ENCODE measurements at places on chromosomes 1 and 21.

DNA sequence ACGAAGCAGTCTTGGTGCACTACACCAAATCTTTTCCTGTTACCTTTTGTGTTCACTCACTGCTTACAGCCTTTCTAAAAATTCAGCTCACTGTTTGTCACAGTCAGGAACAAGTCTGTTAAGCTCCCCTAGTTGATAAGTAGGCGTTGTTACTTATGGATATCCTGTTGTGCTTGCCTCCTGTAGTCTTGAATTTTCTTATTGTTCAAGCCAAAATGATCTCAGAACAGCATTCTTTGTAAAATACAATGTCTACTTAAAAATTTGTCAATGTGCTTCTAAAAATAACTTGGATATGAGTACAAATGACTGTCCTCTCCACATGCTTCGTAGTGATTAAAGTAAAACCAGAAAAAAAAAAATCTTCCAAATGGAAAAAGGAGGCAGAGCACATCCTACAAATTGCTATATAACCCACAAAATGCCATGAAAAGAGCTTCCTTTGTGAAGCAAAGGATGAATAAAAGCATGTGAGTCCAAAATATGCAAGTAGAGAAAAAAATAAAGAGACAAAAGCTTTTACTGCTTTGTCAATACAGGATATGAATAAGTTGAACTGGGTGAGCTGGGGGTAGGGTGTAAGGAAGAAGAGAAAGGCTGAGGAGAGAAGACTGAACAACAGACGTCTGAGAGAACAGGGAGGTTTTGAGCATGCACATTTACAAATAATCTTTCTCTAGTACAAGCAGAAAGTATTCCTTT lies 228.9 kb upstream of the ADGRL4 start:
- DNase-seq: no peak

DNA sequence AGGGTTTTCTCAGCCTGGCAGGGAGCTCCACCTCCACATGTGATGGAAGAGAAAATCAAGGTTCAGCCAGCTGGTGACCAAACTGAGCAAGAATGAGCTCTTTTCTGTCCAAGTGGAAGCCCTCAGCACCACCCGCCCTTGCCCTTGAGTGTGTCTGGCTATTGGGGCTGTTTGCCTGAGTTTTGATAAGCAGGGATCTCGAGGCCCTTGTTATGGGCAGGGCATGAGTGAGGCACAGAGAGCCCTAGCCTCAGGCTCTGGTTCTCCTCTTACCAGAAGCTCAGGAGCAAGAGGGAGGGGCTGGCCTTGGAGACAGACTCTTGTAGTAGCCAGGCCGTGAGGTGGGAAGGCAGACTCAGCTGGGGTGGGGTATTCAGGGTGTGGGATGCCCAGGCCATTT lies 37.5 kb upstream of the ARF1 start:
- no peak for DNase-seq

DNA sequence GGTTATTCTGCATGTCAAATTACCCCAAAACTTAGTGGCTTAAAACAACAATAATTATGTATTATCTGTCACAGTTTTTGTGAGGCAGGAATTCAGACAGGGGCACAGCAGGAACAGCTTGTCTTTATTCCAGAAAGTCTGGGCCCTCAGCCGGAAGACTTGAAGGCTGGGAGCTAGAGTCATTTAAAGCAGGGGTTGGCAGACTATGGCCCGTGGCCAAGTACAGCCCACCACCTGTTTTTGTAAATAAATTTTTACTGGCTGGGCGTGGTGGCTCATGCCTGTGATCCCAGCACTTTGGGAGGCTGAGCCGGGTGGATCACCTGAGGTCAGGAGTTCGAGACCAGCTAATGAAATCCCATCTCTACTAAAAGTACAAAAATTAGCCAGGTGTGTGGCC lies 39.6 kb upstream of the KDM4A start:
- no peak for DNase-seq

DNA sequence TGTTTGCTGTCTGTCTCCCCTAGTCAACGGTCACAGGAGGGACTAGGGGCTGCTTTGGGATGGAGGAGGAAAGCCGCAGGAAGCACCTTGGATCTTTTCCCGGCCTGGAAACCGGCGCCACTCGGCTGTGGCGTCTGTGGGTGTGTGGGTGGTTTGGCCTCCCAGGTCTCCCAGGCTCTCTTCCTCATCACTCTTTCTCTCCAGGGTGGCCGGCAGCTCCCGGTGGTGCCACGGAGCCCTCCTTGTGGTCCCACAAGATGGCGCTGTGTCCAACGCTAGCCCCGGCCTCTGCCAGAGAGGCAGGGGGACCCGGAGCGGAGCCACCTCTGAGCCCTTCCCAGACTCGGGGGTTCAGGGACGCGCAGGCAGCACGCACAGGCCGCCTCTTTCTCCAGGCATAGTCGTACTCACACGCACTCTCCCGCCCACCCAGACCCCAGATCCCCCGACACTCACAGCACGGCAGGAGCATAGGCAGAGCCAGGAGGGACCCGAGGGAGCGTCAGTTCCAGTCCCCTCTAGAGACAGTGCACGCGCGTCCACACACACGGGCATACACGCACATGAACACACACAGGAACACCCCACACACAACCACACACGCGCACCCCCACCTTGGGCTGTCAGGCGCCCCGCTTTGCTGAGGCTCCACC lies 31.2 kb downstream of the CDCP2 start:
- peak; percentile 86 for DNase-seq

- no peak for DNase-seq
Measured at GRCh38 chr1:61301824-61302657, 219.7 kb downstream of the NFIA start.

GRCh38 chr1:11134251-11134897 lies 34.7 kb upstream of the EXOSC10 start:
- DNase-seq: no peak

DNA sequence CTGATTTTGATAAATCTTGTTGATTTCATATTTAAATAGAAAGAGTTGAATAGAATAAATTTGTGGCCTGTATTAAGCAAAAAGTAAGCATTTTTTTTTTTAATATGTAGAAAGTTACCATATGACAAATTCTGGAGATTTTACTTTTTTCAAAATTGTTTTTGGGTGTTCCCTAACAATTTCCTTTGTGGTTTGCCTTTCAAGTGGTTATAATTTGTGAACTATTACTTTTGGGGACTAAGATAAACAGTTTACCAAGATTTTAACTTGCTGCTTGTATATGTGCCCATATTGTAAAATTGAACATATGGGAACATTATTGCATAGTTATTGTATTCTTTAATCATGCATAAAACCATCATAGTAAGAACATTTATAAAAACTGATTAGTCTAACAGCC lies 34.6 kb downstream of the SLC30A7 start:
- no peak for DNase-seq

DNA sequence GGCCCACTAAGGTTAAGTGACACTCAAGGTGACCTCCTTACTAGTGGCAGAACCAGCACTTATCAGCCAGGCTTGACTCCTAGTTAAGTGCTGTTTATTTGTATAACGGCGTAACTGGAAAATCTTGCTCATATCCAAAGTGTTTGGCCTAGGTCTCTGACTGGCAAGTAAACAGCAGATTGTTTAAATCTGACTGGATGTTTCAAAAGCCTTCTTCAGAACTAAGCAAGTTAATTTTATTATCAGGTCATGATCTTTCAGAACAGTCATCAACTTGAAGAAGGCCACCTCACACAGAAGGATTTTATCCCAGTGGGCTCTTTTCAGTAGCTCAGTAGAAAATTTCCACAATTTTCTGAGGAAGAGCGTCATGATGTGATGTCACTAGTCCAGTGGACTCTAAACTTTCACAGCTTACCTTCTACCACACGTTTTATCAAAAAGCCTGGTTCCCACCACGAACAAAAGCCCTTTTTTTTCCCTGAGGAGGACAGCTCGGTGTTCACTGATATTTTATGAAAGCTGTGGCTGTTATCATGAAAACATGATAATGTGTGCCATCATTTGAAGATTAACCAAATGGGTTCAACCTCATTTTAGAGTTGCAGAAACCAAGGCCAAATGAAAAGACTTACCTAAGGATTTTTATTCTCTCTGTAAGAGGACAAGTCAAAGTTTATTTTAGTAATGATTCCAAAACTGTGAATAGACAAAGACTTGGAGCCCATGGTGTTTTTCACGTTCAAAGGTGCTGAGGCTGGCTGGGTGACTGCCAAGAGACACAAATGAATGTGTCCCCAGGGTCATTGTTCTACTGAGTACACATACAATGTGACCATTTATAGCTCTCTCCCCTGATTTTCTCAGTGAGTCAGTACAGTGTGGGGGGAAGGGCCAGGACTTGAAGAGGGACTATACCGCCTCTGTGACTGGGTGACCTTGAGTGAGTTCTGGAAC lies 9.1 kb downstream of the SGIP1 start:
- DNase-seq: peak; percentile 70

- DNase-seq: no peak
Measured at GRCh38 chr1:168442931-168443330, 100.9 kb downstream of the XCL2 start.

GRCh38 chr1:218942431-218942830 lies 231.2 kb upstream of the LYPLAL1 start:
- DNase-seq: no peak

GRCh38 chr21:36321325-36322082 lies 1.5 kb downstream of the MORC3 start:
- DNase-seq: no peak

DNA sequence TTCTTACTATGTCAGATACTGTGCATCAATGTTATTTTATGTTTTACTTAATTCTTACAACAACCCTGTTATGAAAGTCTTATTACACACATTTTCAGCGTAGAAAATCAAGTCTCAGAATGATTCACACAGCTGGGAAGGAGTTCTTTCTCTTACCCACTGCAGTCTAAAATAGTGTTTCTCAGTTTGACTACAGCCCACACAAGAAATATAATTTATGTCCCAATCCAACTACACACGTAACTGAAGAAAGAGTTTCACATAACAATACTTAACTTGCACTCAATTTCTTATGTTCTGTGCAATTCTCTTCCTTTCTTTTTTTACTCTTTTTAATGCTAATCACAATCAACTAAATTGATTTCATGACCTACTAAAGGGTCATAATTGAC lies 252.8 kb upstream of the ADGRL2 start:
- DNase-seq: no peak

GRCh38 chr1:20753589-20753988 lies 21.1 kb upstream of the SH2D5 start:
- no peak for DNase-seq

- DNase-seq: no peak
Measured at GRCh38 chr1:91769742-91770141, 116.2 kb downstream of the TGFBR3 start.

GRCh38 chr1:111570781-111571181 lies 48.8 kb upstream of the RAP1A start:
- no peak for DNase-seq

DNA sequence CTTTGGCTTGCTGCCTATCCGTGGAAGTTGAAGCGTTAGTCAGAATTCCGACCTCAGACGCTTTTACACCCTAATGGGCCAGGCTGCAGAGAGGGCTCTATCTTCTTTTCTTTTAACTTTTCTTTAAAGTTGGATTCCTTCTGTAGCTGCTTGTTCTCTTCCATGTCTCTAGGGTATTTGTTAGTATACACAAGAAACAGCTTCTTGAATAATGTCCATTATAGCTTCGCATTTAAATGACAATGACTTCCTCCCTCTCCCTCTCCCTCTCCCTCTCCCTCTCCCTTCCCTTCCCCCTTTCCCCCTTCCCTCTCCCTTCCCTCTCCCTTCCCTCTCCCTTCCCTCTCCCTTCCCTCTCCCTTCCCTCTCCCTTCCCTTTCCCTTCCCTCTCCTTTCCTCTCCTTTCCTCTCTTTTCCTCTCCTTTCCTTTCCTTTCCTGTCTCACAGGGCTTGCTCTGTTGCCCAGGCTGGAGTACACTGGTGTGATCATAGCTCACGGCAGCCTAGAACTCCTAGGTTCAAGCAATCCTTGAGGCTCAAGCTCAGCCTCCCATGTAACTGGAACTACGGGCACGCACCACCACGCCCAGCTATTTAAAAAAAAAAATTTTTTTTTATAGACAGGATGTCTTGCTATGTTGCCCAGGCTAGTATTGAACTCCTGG lies 33.0 kb downstream of the RIPPLY3 start:
- no peak for DNase-seq

GRCh38 chr1:208681878-208682663 lies 437.9 kb upstream of the PLXNA2 start:
- DNase-seq: no peak

GRCh38 chr1:193706766-193707165 lies 520.4 kb upstream of the B3GALT2 start:
- DNase-seq: no peak

GRCh38 chr21:27040738-27041469 lies 74.0 kb upstream of the ADAMTS5 start:
- no peak for DNase-seq

DNA sequence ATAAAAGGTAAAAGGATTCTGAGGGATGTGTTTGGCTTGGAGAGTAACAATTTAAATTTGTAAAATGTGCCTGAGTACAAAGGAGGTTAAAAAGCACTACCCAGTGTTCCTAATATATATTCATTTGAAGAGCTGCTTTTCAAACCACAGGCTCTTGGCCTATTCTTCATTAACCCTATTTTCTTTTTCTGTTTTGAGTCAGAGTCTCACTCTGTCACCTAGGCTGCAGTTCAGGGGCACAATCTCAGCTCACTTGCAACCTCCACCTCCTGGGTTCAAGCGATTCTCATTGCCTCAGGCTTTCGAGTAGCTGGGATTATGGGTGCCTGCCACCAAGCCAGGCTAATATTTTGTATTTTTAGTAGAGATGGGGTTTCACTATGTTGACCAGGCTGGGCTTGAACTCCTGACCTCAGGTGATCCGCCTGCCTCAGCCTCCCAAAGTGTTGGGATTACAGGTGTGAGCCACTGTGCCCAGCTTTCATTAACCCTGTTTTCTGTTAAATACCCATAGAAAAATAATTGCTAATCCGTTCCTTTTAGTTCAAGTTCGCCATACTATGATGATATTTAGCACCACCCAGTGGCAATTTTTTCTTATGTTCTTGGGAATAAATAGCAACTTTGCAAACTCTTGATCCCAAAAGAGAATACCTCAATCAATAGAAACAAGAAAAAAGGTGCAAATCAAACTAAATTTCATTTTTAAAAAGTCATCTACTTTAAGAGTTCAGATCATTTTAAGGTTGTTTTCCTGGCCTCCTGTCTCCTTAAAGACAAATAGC lies 30.5 kb downstream of the ZBTB8OS start:
- DNase-seq: no peak

DNA sequence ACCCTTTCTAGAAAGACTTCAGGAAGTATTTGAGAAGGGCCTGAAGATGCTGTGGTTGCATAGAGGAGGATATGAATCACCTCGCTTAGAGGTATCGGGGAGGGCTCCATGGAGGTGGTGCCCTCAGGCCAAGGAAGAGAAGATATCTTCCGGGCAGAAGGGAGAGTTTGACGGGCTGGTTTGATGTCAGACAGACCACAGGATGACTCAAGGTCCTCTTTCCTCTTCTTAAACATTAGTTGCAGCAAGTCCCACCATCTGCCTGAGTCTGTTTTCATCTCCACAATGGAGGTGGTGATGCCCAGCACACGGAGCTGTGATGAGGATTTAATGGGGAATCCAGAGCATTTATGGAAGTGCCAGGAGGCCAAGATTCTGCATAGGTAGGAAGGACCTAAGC lies 25.1 kb upstream of the RUNX3 start:
- DNase-seq: no peak

- DNase-seq: no peak
Measured at GRCh38 chr21:42503711-42504110, 7.7 kb upstream of the RSPH1 start.

GRCh38 chr1:80825067-80825466 lies 975.7 kb upstream of the ADGRL2 start:
- no peak for DNase-seq
